ENCODE measurements at places on chromosomes 3 and 15.

- no peak for DNase-seq
Measured at GRCh38 chr3:122577409-122578031, at the start of gene PARP15. Gene PARP15 (plus strand): TSS chr3:122577650. CDS start chr3:122577668, 18 bp downstream.

DNA sequence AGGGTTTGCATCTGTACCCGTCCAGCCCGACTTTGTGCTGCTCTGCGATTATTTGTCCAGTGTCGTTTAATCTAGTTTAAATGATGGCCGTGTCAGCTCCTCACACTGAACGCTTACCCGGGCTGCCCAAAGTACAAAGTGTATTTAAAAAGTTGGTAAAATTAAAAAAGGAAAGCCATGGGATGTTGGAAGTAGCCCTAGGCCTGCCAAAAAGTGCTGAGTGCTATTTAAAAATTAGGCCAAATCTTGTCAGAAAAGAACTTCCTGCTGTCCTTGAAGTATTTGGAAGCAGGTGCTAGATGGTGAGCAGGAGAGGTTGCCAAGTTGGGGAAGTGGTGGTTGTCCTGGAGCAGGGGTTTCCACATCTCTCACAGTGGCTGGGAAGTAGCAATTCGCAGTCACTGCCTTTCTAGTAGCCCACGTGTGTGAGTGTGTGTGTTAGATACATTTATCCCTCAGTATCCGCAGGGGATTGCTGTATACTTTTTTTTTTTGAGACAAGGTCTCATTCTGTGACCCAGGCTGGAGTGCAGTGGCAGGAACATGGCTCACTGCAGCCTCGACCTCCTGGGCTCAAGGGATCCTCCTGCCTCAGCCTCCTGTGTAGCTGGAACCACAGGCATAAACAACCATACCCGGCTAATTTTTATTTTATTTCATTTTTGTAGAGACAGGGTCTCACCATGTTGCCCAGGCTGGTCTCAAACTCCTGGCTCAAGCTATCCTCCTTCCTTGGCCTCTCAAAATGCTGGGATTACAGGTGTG lies 664 bp downstream of the PPCDC start:
- no peak for DNase-seq

DNA sequence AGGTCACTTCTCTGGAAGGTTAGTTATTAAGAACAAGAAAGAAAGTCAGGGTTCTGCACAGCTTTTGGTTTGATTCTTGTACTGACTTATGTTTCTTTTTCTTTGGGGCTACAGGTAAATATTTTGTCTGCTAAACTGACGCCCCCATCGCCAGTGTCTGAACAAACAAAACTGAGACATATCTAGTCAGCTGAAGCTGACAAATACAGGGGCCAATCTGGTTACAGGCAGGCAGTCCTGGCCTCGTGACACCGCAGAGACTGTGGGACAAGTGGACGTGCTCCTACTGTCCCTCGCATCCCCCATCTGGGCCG lies 4.6 kb upstream of the RPL14 start:
- no peak for DNase-seq

DNA sequence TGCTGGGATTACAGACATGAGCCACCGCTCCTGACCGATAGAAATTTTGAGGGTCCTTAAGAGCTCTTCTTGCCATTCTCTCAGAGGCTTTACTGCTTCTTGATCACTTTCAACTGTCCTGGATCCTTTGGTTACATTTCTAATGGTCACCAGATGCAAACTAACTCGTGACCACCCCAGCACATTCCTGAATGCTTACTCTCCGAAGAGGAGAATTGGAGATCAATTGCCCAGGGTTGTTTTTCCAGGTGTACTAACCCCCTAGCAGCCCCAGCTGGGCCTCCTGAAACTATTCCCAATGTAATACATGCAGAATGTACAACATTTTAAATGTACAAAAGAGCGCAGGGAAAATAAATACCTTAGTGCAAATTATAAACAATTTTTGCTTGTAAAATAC lies 65.1 kb upstream of the TBL1XR1 start:
- no peak for DNase-seq

- no peak for DNase-seq
Measured at GRCh38 chr3:141858312-141858711, 18.1 kb upstream of the ATP1B3 start.

DNA sequence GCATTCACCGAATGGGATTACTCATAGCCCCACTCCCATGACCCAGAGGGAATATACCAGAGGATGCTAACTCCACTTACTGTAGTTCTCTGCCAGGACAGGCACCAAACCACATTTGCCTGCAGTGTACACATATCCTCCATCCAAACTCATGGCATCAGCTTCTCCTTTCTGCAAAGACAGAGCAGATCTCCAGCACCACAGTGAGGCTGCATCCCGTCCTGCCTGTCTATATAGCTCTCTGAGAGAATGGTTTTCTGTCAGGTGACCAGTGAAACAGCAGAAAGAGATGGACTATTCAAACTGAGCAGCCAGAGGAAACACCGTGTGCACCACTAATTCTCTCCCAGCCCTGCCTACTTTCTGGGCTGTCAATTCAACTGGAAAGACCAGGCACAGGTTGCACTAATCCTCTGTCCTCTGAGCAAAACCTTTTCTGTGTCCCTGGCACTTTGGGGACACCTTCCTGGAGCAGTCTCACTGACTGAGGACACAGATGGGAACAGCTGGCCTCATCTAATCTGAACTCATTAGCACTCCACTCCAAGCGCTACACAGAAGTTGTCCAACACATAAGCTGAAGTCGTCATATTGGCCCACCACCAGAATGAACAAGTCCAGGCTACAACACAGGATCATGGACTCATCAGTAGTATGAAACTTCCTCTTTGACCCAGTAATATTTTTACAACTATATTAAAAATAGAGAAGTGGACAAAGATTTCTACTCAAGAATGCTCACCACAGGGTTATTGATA lies 17.3 kb downstream of the LTF start:
- DNase-seq: no peak

DNA sequence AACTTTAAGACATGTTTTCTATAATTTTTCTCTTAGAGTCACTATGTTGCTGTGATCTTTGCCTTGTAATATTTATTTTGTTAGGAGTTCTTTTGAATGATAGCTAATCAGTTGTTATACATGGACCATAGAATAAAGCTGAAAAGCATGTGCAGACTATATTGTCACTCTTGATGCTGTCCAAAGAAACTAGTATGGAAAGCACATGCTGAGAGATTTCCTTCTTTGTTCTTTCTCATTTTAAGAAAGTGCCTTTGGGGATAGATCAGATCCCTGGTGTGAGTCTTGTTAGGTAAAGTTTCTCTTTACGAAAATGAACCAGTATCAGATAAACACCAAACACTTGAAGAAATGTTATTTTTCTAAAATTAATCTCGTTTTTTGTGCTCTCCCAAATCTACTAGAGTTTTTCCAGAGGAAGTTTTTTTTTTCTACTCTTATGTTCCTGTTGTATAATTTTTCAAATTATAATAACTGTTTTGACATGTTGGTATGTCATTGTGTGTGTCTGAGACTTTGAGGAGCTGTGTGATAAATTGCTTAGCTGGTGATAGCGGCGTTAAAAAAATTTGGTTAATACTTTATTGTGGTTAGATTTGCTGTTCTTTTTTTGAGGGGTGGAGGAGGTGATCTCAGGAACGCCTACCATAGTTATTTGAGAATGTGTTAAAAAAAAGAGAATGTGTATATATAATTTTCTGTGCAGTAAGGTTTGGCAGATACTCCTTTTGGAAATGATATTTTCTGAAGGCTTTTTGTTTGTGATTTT lies 2.2 kb downstream of the PIAS1 start:
- no peak for DNase-seq

DNA sequence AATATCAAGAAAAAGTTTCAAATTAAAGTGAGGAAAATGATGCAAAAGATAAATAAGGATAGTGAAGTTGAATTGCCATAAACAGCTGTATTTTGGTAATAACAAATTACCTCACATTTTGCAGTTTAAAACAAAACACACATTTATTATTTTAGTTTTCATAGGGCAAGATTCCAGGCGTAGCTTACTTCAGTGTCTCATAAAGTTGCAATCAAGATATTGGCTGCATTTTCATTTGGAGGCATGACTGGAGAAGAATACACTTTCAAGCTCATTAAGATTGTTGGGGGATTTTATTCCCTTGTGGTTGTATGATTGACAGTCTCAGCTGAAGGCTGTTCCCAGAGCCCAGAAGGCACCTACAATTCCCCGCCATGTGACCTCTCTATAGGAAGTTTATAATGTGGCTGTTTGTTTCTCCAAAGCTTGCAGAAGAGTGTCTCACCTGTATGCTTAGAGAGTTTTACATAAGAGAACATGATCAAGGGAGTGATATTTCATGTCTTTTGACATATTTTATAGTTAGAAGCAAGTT lies 151.4 kb downstream of the OTOL1 start:
- DNase-seq: no peak

DNA sequence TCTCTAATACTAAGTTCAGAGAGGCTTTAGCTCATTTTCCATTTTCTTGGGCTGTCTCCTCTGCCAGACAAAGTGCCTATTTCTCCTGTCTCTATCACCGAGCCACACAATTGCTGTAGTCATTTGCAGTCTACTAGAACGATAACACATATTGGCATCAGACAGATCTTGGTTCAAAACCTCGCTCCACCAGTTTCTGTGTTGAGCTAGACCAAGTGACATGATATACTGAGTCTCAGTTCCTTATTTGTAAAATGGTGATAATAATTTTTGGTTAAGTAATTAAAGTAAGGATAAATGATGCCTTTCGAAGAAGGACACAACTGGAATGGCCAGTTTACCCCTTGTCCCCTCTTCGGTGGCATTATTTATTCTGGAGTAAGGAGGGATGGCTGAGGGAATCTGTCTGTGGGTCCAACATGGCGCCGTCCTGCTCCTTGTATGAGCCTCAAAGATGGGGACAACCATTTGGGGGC lies 398 bp upstream of the RAB7A start:
- DNase-seq: no peak

All from SHP77 treated with DMSO at 0.1 percent for 48 hours (cell line).